ENCODE measurements at places on chromosomes 6 and 20. TPM values are rescaled to one million over a fixed set of nuclear protein-coding genes. Genes with fewer than 3 reads are reported as not detected.

DNA sequence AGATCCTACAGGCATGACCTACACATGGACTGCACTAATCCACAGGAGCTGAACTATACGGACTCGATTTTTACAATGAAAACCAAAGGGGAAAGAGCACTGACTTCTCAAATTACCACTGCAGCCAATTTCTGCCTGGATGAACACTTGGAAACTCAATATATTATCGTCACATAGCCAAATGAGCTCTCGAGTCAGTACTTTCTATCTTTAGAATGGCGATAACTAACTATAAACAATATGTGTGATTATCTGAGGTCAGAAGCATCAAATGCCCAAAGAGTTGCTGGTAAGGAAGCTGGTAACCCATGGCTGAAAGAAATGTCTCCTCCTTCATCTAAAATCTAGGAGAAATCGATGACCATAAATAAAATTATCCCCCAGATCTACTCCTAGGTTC lies 86.7 kb downstream of the KIF16B start:
- no peak overlapping the region for H3K4me3 ChIP-seq
- no peaks in the 10 kb centered on the region for H3K27me3 ChIP-seq
- H3K36me3 ChIP-seq = peaks cover 3% of the 10 kb centered on the region
- H3K4me1 ChIP-seq = no peaks in the 10 kb centered on the region

- H3K4me3 ChIP-seq = no peak overlapping the region
- no peak overlapping the region for H3K27ac ChIP-seq
- DNase-seq = no peak
- no peaks in the 10 kb centered on the region for H3K27me3 ChIP-seq
- H3K4me1 ChIP-seq = peaks cover 3% of the 10 kb centered on the region
Measured at GRCh38 chr6:152099446-152100182, 292.1 kb downstream of the ESR1 start.

- H3K4me1 ChIP-seq = no peaks in the 10 kb centered on the region
- H3K36me3 ChIP-seq = no peaks in the 10 kb centered on the region
- no peak overlapping the region for H3K4me3 ChIP-seq
- H3K27me3 ChIP-seq = no peaks in the 10 kb centered on the region
- DNase-seq = no peak
- H3K27ac ChIP-seq = no peak overlapping the region
Measured at GRCh38 chr6:133432021-133432989, 191.1 kb downstream of the EYA4 start.

DNA sequence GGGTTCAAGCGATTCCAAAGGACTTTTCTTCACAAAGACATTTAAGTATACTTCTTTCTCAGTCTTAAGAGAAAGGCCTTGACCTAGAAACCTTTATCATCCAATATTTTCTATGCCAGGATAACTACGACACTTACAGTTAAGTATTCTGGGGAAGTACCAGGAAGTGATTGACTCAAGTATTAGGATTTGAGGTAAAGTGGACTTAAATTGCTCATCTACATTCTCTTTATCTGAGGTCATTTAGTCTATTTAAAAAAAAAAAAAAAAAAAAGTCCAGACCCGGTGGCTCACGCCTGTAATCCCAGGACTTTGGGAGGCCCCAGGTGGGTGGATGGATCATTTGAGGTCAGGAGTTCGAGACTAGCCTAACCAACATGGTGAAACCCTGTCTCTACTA lies 114.7 kb downstream of the ZFAND3 start:
- no peak overlapping the region for H3K27ac ChIP-seq
- no peaks in the 10 kb centered on the region for H3K27me3 ChIP-seq
- H3K36me3 ChIP-seq = peaks cover 16% of the 10 kb centered on the region
- DNase-seq = no peak
- peaks cover 42% of the 10 kb centered on the region for H3K4me1 ChIP-seq
- H3K4me3 ChIP-seq = no peak overlapping the region

DNA sequence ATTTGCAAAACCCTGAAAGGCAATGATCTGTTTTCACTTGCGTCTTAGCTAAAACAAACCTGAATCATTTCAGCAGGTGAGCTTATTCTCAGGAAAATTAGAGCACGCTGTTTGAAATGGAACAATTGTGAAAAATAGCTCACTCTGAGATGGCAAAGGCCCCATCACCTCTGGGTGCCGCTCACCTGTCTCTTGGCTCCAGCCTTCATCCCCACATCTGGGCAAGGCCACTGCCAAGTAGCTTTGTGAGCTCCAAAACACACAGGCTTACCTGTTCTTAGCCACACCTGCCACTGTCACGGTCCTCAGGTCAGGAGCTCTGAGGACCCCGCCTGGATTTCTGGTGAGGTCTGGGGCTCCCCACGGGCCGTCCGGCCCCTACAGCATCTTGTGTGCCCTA lies 66.7 kb downstream of the SMOC2 start:
- no peak overlapping the region for H3K4me3 ChIP-seq
- no peak overlapping the region for H3K27ac ChIP-seq
- H3K27me3 ChIP-seq = peaks cover 6% of the 10 kb centered on the region
- no peak for DNase-seq

DNA sequence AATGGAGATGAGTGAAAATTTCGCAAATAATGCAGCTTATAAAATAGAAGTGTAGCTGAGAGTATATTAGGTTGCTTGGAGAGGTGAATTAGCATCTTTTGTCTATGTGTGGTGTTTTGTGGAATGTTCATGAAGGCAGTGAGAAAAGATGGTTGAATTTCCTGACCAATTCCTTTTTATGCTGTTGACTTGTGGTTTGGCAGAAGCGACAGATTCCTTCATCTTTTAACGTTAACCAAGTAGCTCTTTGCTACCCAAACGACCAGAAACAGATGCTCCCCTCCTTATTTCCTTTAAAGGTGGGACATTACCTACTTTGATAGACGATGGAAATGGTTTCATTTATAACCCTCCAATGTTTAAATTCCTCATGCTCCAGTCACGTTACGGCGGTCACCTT lies 390.5 kb downstream of the QKI start:
- H3K27ac ChIP-seq = no peak overlapping the region
- peaks cover 2% of the 10 kb centered on the region for H3K27me3 ChIP-seq
- no peaks in the 10 kb centered on the region for H3K36me3 ChIP-seq
- no peak overlapping the region for H3K4me3 ChIP-seq

DNA sequence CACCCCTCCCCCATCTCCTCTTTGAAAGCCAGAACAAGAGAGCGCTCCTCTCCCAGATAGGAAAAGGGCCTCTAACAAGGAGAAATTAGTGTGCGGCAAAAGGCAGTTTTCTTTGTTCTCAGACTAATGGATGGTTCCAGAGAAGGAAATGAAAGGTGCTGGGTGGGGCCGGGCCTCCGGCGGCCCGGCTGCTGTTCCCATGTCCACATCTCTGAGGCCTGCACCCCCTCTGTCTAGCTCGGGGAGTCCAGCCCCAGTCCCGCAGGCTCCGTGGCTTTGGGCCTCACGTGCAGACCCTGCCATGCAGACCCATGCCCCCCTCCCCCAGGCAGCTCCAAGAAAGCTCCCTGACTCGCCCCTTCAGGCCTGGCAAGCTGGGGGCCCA lies 35.8 kb upstream of the MRGBP start:
- H3K4me1 ChIP-seq = no peaks in the 10 kb centered on the region
- DNase-seq = no peak
- peaks cover 2% of the 10 kb centered on the region for H3K27me3 ChIP-seq
- no peaks in the 10 kb centered on the region for H3K36me3 ChIP-seq
- H3K27ac ChIP-seq = no peak overlapping the region

- DNase-seq = no peak
- no peak overlapping the region for H3K27ac ChIP-seq
- no peaks in the 10 kb centered on the region for H3K4me1 ChIP-seq
- H3K27me3 ChIP-seq = peaks cover 12% of the 10 kb centered on the region
Measured at GRCh38 chr6:125183391-125183790, 29.8 kb downstream of the TPD52L1 start.

- H3K27me3 ChIP-seq = peaks cover 15% of the 10 kb centered on the region
- H3K4me3 ChIP-seq = no peak overlapping the region
- no peak for DNase-seq
- no peaks in the 10 kb centered on the region for H3K4me1 ChIP-seq
- H3K27ac ChIP-seq = no peak overlapping the region
Measured at GRCh38 chr6:117448732-117449485, 23.2 kb upstream of the ROS1 start.

DNA sequence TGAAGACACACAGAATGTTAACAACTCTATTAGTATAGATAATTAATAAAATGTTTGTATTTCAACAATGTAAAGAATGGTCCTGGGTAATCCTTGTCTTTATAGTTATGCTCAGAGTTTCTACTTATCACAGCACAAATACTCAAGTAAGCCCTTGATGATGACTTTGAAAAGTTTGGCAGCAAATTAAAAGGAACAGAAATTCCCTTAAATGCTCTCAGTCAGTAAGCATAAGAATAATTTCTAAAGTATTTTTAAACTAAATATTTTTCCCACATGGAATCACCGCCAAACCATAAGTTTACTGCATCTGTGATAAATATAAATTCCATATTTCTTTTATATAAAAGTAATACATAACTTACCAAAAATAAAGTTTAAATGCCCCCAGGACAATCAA lies 96.1 kb downstream of the COL12A1 start:
- H3K4me1 ChIP-seq = no peaks in the 10 kb centered on the region
- no peak for DNase-seq
- no peak overlapping the region for H3K27ac ChIP-seq
- peaks cover 6% of the 10 kb centered on the region for H3K27me3 ChIP-seq

DNA sequence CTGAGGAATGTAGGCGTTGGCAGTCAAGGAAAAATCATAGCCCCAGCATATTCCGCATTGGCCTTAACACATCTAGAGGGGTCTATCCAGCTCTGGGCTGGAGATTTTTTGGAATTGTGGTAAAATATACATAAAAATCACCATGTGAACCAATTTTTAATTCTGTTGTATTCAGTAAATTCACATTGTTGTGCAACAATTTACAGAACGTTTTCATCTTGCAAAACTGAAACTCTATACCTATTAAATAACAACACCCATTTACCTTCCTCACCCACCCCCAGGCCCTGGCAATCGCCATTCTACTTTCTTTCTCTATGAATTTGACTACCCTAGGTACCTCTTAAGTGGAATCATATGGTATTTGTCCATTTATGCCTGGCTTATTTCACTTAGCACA lies 6.8 kb upstream of the JAG1 start:
- DNase-seq = no peak
- H3K27me3 ChIP-seq = peaks cover 34% of the 10 kb centered on the region
- H3K36me3 ChIP-seq = no peaks in the 10 kb centered on the region
- H3K27ac ChIP-seq = no peak overlapping the region
- no peaks in the 10 kb centered on the region for H3K4me1 ChIP-seq

- H3K36me3 ChIP-seq = no peaks in the 10 kb centered on the region
- peaks cover 30% of the 10 kb centered on the region for H3K4me1 ChIP-seq
Measured at GRCh38 chr20:43844778-43845614, 69.7 kb upstream of the TOX2 start.

- no peaks in the 10 kb centered on the region for H3K36me3 ChIP-seq
- H3K27me3 ChIP-seq = peaks cover 5% of the 10 kb centered on the region
- no peak overlapping the region for H3K4me3 ChIP-seq
- no peak overlapping the region for H3K27ac ChIP-seq
Measured at GRCh38 chr6:90849686-90850085, 262.8 kb upstream of the MAP3K7 start.

GRCh38 chr20:7723284-7723683 lies 217.0 kb downstream of the HAO1 start:
- no peaks in the 10 kb centered on the region for H3K27me3 ChIP-seq
- no peaks in the 10 kb centered on the region for H3K36me3 ChIP-seq
- H3K4me3 ChIP-seq = no peak overlapping the region
- H3K27ac ChIP-seq = no peak overlapping the region
- no peak for DNase-seq
- H3K4me1 ChIP-seq = no peaks in the 10 kb centered on the region

DNA sequence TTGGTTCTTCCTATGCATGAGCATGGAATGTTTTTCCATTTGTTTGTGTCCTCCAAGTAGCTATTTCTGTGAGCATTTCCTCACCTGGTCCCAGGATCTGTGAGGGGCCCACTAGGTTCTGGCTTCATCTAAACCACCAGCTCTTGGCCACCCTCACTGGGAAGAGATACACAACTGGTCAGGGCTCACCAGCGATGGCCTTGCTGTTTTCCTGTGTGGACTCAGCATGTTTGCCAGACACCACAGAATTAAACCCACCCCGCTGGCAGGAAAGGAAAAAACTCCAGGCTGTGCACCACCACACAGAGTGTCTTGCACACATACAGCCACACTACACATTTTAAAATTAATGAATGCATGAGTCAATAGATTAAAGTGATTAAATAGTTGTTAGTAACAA lies 65.1 kb upstream of the NXT1 start:
- peaks cover 3% of the 10 kb centered on the region for H3K27me3 ChIP-seq
- H3K27ac ChIP-seq = no peak overlapping the region
- no peaks in the 10 kb centered on the region for H3K36me3 ChIP-seq
- DNase-seq = no peak
- no peaks in the 10 kb centered on the region for H3K4me1 ChIP-seq

DNA sequence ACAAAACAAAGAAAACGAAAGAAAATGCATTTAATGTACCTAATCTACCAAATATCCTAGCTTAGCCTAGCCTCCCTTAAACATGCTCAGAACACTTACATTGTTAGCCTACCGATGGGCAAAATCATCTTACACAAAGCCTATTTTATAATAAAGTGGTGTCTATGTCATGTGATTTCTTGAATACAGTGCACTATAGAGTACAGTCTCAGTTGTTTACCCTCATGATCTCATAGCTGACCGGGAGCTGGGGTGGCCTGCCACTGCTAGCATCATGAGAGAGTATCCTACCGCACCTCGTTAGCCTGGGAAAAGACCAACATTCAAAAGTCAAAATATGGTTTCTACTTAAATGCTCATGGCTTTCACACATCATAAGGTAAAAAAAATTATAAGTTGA lies 16.6 kb downstream of the GCNT2 start:
- DNase-seq = no peak
- no peak overlapping the region for H3K4me3 ChIP-seq
- H3K27me3 ChIP-seq = no peaks in the 10 kb centered on the region
- H3K36me3 ChIP-seq = peaks cover 12% of the 10 kb centered on the region
- H3K4me1 ChIP-seq = peaks cover 12% of the 10 kb centered on the region

DNA sequence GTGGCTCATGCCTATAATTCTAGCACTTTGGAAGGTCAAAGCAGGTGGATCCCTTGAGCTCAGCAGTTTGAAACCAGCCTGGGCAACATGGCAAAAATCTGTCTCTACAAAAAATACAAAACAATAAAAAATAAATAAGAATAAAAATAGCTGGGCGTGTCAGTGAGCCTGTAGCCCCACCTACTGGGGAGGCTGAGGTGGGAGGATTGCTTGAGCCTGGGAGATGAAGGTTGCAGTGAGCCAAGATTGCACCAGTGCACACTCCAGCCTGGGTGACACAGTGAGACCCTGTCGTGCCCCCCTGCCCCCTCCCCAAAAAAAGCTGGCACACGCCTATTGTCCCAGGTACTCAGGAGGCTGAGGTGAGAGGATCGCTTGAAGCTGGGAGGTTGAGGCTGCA lies 35.1 kb upstream of the SRPK1 start:
- DNase-seq = peak; percentile 56
- H3K4me3 ChIP-seq = no peak overlapping the region
- no peak overlapping the region for H3K27ac ChIP-seq
- H3K27me3 ChIP-seq = peaks cover 5% of the 10 kb centered on the region

CST3 gene
- 1.4 TPM for total RNA-seq

MAP3K5 gene
- total RNA-seq = 6.7 TPM

ZNF311 gene
- total RNA-seq = 1.0 TPM

SEL1L2 gene
- total RNA-seq = not detected

CALHM6 gene
- 10.0 TPM for total RNA-seq

BTN1A1 gene
- total RNA-seq = not detected

TMEM74B gene
- 2.0 TPM for total RNA-seq

GSTA4 gene
- 23.5 TPM for total RNA-seq

CNR1 gene
- not detected for total RNA-seq

LTA gene
- total RNA-seq = 396 TPM

TNNC2 gene
- total RNA-seq = not detected

TFAP2A gene
- 0.23 TPM for total RNA-seq

RAET1G gene
- not detected for total RNA-seq

OR2B6 gene
- total RNA-seq = not detected

WFDC10B gene
- not detected for total RNA-seq

PPP2R5D gene
- 57.3 TPM for total RNA-seq
